Stimulated activated CD4-positive, alpha-beta T cell treated with anti-CD3 and anti-CD28 coated beads, Interleukin-1b, Interleukin-23, amount 100 ng/mL, for 1 hour (primary cell): ENCODE measurements at places on chromosomes 4 and X.

- no peak for DNase-seq
These were observed 134.7 kb downstream of the PALLD start for GRCh38 chr4:168631241-168632162.

DNA sequence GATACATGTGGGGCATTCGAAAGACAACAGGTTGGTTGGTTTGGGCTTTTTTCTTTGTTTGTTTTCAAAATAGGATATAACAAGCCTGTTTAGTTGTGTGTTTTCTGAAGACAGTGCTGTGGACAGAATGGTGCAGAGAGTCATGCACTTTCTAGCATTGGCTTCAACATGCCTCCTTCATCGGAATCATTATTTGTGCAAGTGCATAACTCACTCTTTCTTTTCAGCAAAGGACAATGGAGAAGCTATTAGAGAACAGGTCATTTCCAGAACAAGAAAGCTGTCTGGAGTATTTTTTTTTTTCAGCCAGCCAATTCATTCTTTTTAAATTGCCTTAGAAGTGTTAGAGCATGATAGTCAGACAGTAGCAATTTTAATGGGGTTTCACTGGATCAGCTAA is 225.8 kb downstream of the STK32B start:
- no peak for DNase-seq

GRCh38 chrX:140712413-140713173 is 3.0 kb downstream of the LINC00632 start:
- DNase-seq = no peak

- no peak for DNase-seq
These were observed 226.6 kb downstream of the KDR start for GRCh38 chr4:54898656-54899340.

- no peak for DNase-seq
These were observed 85.9 kb upstream of the PAQR3 start for GRCh38 chr4:79025170-79025569.

GRCh38 chrX:37921758-37922157 is 74.4 kb upstream of the DYNLT3 start:
- DNase-seq = no peak

DNA sequence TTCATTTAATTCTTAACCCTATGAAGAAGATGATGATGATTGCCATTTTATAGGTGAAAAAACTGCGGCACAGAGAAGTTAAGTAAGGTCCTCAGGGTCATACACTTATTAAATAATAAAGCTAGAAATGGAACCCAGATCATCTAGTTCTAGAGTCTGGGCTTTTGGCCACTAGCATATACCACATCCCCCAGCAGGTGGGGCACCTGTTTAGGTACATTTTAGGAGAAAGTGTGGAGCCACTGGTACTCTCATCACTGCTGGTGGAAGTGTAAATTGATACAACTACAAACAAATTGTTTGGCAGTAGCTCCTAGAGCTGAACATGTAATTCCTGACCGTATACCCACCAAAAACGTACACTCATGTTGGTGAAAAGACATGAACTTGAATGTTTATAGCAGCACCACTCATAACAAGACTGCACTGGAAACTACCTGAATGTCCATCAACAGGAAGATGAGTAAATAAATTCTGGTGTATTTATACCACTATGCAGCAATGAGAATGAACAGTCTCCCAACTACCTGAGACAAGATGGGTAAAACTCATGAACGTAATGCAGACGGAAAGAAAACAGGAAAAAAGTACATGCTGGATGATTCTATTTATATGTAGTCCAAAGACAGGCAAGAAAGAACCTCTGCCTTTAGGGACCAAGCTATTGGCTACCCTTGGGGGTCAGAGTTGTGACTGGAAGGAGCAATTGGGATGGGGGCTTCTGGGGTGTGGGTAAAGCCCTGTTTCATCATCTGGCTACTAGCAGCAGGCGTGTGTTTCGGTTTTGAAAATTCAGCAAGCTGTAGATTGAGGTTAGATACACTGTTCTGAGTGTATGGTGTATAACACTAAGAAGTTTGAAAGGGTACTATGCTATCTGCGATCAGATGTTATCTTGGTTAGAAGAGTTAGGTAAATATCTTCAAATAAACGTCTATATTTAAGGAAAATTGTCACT is 72.3 kb upstream of the ADGRG2 start:
- no peak for DNase-seq

GRCh38 chrX:105315248-105315647 is 94.8 kb upstream of the TEX13A start:
- no peak for DNase-seq

DNA sequence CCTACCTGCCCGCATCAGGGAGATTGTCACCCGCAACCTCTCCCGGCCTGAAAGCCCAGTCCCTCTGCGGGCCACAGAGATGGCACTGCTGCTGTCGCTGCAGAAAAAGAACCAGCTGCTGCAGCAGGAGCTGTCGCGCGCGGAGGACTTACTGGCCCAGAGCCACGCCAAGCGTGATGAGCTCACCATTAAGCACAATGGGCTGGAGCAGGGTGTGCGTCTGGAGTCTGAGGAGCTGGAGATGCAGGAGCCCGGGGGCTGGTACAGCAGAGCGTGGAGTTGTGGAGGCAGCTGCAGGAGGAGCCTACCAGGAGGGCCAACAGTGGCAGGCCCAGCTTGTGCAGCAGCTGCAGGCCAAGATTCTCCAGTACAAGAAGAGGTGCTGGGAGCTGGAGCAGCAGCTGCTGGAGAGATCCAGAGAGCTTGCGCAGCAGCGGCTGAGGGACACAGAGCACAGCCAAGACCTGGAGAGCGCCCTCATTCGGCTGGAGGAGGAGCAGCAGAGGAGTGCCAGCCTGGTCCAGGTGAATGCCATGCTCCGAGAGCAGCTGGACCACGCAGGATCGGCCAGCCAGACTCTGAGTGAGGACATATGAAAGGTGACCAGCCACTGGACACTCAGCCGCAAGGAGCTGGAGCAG is 11.3 kb downstream of the SMIM10L2A start:
- no peak for DNase-seq
